Activated T-helper 2 cell treated with anti-CD3 and anti-CD28 coated beads, Interferon-gamma antibody, Interleukin-2, Interleukin-4, amounts not matched to agents 10 μg/mL and 5 μg/mL and 100 μg/mL, durations not matched to agents 14 hours and 24 hours and 36 hours (primary cell): ENCODE measurements at places on chromosomes 2 and 18.

- no peak for DNase-seq
Measured at GRCh38 chr2:83640506-83640905, 818.6 kb downstream of the SUCLG1 start.

DNA sequence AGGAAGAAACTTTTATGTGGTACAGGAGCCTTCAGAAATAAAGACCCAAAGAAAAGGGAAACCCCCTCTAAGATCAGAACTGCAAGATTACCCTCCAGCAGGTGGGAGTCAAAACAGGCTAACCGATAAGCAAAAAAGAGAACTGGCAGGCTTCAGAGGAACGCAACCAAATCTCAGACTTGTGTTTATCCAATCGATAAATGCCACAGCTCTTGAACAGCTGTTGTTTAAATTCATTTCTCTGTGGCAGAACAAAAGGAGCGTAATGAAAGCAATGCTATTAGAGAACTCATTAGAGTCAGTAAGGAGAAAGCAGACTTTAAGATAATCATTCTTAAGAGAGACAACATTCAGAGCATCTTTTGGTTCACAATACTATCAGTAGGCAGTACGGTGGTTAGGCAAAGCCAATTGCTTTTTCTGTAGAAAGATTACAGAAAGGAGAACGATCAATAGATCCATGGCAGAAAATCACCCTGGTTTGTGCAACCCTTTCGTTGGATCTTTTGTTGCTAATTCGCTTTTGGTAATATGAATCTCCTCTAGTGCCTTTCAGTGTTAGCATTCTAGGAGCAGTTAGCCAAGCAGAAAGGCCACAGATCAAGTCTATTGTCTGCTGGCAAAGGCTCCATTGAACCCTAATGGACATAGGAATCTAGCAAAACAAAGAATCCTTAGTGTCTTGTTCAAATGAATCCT lies 476.4 kb upstream of the CHST9 start:
- DNase-seq: no peak

DNA sequence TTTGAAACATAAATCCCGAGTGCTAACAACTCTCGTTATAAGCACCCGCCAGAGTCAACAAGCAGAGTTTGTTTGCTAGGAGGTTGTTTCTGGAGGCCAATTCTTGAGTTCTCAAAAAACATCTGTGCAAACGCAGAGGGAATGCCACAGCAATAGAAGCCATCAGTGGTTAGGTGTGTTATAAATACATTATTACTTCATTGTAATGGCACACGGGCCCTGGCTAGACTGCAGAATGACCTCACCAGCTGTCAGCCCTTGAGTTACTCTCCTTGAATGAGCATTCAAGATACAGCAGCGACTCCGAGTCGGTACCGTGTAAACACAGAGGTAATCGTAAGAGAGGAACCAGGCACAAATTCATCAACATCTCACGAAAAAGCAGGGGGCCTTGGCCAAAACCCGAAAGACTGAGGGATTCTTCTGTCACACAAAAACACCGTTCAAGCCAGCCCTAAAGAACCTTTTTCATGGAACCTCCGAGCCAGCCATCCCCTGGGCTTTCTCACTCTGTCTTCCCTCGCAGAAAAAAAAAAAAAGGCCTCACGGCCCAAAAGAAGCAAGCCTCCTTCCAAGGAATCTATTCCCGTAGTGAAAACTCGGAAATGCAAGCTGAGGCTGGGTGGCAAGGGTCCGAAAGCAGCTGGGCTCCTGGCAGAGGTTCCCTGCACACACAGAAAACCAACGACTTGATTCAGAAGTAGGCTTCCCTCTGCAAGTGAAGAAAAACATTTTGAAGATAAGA lies 133.7 kb upstream of the MEIS1 start:
- DNase-seq: no peak

- DNase-seq: no peak
Measured at GRCh38 chr2:196335221-196335634, 163.8 kb upstream of the STK17B start.

DNA sequence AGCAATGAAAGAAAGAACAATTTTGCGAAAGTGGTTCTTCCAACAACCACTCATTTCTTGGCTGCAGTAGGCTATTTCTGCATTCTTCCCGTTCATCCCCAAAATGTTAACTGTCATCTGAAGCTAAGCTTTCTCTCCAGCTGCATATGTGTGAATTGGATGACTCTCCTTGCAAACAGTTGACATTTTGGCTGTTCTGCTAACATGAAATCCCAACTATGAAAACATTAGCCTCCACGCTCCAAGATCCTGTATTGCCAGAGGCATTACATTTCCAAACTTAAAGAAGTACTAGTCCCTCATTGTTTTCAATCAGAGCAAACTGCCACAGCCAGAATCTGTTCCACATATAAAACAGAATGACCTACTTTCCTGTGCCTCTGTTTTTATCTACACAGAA lies 88.5 kb downstream of the TGIF1 start:
- DNase-seq: no peak

GRCh38 chr2:174608866-174609214 lies 11.2 kb upstream of the WIPF1 start:
- no peak for DNase-seq

DNA sequence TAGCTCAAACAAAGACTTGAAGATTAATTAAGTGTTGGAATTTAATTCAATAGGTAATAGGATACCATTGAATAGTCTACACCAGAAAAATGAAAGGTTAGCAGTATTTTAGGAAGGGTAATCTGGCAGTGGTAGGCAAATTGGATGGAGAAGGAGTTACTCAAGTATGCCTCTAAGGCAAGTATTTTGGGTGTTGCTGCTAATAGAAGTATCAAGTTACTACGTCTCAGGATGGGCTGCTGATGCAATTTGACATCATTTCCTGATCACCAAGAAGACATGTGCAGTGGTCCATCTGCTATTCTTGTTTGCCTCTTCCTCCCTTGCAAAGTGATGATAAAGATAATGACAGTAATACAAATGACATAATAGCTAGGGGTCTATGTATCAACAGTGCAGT lies 485.3 kb downstream of the TGIF1 start:
- DNase-seq: no peak

GRCh38 chr2:149143734-149144133 lies 105.2 kb downstream of the LYPD6B start:
- DNase-seq: no peak

DNA sequence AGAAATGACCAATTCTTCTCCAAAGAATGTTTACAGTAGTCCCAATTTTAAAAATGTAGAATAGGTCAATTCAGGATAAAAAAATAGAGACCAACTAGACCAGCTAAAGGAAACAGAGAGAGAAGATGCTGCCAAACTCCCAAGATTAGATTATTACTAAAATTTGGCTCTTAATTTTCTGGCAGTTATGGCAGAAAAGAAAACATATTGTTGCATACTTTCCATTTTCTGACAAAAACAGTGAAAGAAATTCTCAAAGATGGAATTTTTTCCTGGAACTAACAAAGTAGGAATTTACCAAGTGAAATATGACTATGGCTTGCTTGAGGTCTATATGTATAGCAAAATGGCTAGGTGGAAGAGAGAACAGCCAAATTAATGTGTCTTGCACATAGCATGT lies 138.3 kb upstream of the STK17B start:
- DNase-seq: no peak

- DNase-seq: no peak
Measured at GRCh38 chr2:41873102-41874031, 174.5 kb upstream of the PKDCC start.

GRCh38 chr2:65607662-65608305 lies 175.4 kb upstream of the SPRED2 start:
- no peak for DNase-seq

DNA sequence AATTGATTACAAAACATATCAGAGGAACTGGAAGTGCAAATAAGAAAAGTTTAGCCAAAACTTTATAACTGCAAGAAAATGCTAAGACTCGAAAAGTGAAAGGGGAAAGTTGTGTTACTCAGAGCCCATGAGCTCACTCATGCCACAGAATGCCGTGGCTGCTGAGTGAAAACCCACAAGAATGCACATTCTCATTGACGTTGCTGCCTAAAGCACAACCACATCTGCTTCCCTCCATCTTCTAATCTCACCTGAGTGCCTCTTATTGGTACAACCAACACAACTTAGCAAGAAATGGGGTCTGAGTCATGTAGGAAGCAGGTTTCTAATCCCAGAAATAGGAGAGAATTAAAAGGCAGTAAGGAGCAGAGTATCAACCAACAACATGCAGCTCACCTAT lies 259.7 kb downstream of the LNPK start:
- no peak for DNase-seq

DNA sequence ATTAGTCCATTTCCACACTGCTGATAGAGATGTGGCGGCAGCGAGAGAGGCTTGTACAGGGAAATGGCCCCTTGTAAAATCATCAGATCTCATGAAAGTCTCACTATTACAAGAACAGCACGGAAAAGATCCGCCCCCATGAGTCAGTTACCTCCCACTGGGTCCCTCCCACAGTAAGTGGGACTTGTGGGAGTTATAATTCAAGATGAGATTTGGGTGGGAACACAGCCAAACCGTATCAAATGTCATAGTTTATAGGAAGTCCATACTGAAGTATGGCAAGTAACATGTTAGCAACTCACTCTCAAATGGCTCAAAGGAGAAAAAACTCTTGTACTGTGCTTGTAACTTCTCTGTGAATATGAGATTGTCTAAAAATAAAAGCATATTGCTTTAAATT lies 56.1 kb downstream of the FARP2 start:
- no peak for DNase-seq

GRCh38 chr2:120291401-120292311 lies 39.0 kb downstream of the RALB start:
- DNase-seq: peak; percentile 27

DNA sequence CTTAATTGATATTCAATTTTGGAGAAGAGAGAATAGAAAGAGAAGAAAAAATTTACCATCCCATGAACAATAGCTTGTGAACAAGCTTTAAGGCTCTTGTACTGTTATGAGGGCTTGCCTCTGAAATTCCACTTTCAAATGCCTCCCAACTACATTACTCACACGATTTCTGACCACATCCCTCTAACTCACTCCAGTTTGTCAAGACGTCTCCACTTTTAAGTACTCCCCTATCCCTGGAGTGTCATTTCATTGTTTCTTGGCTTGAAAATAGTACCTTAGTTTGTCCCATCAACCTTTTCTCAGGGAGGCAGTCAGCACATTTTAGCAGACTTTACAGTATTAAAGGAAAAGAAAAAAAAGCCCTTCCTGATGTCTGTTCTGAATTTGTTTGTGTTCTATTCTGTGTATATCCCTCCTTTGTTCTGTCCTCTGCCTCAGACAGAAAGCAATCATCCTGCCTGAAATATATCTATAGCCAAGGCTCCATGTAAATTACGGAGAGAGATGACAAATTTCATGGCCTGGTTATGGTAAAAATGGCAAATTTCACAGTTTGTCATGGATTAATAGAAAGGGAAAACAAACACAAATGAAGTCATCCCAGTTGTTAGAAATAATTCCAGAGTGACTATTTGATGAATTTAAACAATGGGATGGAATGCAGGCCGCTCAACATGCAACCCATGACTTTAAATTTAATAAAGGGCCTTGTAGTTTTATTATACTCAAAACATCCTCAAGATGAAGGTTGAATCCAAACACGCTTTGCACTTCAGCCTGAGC lies 228.8 kb downstream of the ETAA1 start:
- DNase-seq: no peak

DNA sequence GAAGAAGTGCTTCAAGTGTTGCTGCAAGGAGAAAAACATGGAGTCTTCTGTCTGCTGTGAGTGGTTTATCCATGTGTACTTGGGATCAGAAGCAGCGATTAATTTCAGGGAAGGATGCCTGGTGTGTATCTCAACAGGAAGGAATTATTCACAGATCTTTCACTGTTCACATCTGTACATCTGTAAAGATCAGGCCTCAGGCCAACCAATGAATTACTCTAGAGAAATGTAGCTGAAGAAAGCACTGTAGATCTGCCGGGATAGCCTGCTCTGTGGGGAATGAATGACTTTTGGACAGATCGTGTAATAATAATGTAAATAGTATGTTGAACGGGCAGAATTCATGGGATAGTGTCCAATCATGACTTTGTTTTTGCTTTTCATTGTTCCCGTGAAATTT lies 54.0 kb upstream of the SPP2 start:
- DNase-seq: no peak

- DNase-seq: no peak
Measured at GRCh38 chr2:43855292-43855691, 16.5 kb downstream of the ABCG8 start.

- no peak for DNase-seq
Measured at GRCh38 chr2:20183373-20183772, 41.6 kb downstream of the SDC1 start.

DNA sequence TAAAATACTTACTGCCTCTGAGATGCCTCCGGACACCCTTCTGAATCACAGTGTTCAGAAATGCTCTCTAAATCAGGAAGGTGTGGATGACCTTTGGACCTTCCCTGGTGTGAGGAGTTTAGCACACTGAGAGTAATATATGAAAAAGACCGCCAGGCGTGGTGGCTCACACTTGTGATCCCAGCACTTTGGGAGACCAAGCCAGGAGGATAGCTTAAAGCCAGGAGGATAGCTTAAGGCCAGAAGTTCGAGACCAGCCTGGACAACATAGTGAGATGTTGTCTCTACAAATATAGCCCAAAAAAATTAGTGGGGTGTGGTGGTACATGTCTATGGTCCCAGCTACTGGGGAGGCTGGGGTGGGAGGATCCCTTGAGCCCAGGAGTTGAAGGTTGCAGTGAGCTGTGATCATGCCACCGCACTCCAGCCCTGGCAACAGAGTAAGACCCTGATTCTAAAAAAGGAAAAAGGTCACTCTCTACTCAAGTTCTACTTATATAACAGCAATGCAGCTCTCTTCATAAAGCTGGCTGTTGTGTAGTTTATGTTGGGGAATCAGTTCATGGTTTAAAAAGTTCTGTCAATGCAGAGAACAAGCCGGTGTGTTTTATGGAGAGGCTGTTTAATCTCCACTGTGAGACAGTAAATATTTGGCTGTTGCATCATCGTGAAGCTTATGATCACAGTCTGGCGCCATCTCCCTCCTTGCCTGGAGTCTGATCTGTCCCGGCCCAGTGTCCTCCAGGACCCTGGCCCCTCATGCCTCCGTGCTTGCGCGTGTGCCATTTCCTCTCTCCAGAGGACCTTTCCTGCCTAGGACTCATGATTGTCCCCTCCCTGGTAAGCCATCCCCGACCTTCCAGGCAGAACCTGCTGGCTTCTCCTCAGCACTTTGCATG lies 184.5 kb downstream of the FAM210A start:
- DNase-seq: no peak

DNA sequence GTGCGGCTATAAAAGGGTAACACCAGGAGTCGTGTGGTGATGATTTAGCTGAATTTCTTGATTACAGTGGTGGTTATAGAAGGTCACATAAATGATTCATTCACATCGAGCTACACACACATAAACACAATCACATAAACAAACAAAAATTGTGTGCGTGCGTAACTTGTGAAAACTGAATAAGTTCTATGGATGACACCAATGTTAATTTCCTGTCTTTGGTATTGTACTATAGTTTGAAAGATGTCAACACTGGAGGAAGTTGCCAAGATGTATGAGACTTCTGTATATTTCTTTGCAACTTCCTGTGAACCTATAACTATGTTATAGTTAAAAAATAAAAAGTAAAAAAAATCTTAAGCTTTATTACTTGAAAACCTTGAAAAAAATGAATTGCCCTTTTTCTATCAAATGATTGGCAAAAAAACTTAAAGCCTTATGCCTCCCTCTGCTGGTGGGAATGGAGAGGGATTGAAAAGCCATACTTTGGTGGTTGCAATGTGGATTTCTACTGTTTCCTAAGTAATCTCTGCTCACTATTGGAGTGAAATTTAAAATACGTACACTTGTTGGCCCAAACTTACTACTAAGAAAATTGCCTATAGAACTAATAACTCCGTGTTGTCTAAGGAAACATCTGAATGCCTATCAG lies 227.7 kb downstream of the RPIA start:
- no peak for DNase-seq

- no peak for DNase-seq
Measured at GRCh38 chr2:118856330-118856977, 9.0 kb upstream of the EN1 start.

- no peak for DNase-seq
Measured at GRCh38 chr2:59680863-59681262, 872.6 kb downstream of the BCL11A start.
